ENCODE measurements at places on chromosomes 16 and 17.

DNA sequence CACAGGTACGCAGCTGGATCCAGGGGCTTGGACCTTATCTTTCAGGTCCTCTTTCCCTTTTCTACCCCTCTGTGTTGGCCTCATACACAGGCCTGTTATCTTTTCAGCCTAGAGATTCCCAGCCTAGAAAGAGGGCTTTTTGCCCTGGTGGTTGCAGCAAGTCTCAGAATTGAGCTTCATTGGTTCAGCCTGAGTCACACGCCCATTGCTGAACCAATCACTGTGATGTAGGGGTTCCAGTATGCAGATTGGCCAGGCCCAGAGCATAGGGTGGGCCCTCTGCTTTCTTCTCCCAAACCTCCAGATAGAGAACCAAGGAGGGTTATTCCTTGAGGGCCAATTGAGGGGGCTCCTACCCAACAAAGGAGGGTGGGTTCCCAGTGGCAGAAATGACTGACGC, 32.8 kb downstream of the GPT2 start:
- DNase-seq, result no peak

GRCh38 chr16:27982184-27982583, 81.3 kb downstream of the GSG1L start:
- DNase-seq, result no peak

DNA sequence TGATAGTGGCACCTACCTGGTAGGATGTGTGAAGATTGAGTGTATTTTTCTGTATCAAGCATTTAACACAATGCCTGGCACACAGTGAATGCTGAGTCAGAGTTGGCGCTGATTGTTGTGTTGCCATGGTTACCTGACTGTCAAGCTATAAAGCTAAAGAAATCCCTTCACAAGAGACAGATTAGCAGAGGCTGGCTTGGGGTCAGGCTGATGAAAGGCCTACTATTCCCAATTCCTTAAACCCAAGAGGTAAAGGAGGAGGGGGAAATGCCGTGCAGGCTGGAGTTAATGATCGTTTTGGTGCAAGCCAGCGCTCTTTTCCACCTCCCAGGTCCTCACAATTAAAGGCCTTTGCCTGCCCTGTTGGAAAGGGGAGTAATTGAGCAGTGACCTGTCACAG, 5.9 kb downstream of the CLEC19A start:
- no peak for DNase-seq

DNA sequence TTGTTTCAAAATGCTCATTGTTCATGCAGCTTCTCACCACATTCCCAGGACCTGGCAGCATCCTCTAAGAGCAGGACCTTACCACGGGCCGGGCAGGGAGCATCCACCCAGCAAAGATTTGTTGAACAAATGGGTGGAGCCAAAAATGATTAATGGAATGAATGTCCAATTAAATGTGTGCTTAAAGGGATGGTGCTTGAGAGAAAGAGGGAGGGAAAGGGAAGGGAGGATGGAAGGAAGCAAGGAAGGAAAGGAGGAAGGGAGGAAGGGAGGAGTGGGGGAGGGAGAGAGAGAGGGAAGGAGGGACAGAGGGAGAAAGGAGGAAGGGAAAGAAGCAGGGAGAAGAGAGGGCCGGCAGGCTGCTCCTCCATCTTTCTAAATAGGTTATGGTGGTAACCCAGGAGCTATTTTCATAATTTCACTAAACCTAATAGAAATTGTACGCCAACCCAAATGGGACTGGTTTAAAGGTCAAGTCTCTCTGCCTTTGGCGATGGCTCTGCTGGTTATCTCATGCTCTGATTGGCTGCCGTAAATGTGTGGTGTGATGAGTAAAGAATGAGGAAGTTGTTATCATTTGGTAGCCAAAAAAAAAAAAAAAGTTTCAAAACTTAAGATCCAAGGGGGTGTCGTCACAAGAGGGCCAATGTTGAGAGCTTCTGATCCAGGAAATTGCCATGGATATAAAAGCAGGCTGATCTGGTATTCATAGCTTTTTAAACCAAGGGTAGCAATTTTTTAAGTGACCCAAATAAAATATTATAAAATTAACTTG, 126.7 kb upstream of the FOXF1 start:
- DNase-seq, result peak; percentile 65

GRCh38 chr17:6380915-6381438, 53.9 kb downstream of the AIPL1 start:
- no peak for DNase-seq

GRCh38 chr16:53087101-53087500, 32.3 kb downstream of the CHD9 start:
- no peak for DNase-seq

DNA sequence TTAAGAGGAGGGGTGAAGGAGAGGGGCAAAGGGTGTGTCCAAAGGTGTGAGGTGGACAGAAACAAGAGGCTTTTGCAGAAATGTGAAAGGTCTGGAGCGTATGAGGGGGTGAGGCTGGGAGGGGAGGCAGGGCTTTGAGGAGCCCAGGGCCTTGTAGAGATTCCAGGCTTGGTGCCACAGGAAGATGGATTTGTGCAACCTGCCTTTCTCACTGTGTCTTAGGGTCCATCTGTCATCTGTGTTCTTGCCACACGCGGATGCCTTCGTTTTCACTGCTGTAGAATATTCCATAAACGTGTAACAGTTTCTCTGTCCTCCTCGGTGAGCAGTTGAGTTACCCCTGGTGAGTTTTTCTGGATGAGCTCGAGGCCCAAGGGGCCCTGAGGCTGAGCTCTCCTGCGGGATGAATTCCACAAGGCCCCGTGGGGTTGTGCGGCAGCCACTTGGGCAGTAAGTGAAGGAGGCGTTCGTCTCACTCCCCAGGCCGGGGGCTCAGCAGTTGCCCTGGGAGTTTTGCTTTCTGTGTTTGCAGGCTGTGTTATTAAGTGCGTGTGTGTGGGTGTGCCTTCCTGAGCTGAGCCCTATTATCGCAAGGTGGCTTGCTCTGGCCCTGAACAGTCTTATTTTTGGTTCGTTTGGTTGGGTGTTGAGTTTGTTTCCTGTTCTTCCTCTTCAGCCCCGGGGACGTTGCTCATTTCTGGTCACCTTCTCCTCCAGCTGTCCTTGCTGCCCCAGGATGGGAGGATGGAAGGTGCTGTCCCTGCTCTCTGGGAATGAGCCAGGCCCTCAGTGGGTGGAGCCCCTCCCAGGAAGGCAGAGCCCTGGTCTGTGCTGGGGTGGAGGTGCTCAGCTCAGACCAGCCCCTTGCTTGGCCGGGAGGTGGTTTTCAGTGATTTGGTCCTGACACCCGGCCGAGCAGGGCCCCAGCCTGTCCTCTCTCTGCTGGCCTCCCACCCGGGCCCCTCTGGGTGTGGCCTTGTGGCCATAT, 28.4 kb downstream of the BAIAP2 start:
- DNase-seq, result no peak

DNA sequence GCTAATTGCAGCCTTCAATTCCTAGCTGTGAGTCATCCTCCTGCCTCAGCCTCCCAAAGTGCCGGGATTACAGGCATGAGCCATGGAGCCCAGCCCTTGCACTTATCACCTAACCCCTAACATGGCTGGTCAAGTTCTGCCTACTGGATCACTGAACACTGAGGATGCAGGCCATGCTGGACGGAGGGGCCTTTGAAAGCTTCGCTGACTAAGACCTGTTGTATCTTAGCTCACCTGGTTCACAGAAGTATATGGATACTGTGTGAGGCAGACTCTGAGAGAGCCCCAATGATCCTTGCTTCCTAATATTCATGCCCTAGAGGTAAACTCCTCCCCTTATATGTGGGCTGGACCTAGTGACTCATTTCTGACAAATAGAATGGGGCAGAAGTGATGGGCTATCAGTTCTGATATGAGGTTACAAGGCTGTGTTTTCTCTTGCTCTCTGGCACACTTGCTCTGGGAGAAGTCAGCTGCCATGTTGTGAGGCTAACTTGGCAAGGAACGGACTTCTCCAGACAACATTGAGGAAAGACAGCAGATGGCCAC, 11.7 kb upstream of the TMIGD1 start:
- DNase-seq, result no peak

- no peak for DNase-seq
These were observed 503.4 kb upstream of the CDH8 start for GRCh38 chr16:62539657-62540056.

- DNase-seq, result peak; percentile 82
These were observed 42.1 kb upstream of the DLX4 start for GRCh38 chr17:49926886-49927285.

DNA sequence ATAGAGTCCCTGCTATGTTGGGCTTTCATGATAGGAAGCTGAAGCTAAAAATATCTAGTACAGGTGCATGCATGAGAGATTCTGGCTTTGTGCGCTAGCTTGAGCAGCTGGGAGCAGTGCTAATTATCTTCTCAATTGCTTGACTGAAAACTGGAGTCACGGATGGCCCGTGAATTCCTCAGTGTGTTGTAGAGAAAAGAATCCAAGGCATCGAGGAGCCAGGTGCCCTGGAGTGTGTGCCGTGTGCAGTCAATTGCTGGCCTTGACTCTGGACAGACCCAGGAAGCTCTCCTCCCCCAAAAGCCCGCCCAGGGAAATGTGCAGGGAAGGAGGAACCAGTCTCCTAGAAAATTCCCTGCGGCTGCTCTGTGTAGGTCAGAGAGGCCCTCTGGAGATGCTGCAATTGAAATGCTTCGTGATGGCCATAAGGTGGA, 14.2 kb downstream of the LGALS3BP start:
- DNase-seq, result no peak

- peak; percentile 95 for DNase-seq
These were observed 18.5 kb upstream of the NAGLU start for GRCh38 chr17:42517516-42517915.

DNA sequence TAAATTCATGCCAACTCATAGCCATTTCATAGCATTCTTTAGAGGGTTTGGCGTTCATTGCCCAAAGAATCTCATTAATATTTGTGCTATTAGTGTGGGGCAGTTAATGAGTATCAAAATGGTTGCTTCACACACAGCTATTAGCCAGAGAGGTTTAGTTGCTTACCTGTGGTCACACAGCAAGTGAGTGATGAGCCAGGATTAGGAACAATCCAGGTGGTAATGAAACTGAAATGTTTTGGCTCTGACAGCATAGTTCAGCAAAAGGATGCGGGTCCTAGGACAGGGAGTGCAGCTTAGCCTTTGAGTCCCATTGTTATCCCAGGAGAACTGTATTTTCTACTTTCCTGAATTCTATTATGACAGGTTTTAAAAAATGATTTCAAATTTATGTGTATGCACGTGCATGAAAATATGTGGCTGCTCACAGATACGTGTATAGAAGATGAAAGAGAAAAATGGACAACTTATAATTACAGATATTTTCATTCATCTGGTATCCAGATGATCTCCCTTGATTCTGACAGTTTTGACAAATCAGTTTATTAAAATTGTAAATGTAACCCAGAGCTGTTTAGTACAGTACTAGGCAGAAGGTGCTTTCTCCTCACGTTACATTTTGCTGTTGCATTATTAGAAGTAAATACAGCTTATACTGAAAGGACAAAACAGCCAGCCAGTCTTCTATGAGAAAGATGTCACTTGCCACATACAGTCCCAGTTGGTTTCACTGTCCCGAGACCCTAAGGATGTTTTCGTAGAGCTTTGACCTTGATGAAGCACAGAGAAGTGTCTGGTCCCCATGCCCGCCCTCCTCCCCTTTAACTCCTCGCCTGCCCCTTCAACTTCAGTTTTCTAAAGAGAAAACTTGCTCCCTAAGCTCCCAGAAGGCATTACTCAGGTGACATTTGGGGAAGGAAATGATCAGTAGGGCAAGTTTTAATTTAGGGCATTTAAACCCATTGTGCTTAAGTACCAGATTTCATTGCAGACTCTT, 99.8 kb upstream of the TBX2 start:
- no peak for DNase-seq

DNA sequence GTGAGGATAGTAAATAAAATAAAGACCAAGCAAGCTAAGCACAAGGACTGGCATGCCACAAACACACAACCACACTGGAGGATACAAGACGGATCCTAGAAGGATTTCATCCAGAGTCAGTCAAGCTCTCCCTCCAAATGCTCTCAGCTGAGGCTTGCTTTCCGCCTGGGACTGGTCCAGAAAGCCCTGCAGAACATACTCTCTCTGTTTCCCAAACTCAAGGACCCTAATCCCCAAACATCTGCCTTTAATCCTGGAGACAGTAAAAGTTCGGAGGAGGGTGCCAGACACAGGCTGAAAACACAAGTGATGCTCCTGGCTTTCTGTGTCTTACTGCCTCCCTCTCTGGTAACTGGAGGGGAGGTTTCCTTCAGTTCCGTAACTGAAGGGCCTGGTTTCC, 5.3 kb upstream of the HSD11B2 start:
- DNase-seq, result no peak

DNA sequence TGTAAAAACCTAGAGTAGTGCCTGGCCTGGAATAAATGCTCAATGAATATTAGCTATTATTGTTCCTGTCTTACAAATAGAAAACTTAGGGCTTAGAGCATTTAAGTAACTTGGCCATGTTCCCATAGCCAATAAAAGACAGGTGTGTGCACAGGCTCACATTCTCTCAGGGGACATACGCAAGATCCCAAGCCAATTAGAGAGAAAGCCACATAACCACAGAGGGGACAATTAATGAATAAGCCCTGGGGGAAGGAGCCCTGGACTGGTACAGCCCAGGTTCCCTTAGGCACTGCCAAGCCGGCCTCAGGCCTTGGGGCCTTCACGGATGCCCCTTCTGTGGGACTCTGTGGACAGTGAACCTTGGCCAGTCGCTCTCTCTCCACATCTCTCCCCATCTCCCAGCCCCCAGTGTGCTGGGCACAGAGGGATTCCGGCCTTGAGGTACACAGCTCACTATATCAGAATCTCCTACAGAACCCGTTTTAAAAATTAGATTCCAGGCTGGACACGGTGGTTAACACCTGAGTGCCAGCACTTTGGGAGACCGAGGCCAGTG, 27.3 kb upstream of the ABCC12 start:
- DNase-seq, result no peak

GRCh38 chr17:15941781-15942180, 3.1 kb upstream of the ADORA2B start:
- DNase-seq, result no peak

DNA sequence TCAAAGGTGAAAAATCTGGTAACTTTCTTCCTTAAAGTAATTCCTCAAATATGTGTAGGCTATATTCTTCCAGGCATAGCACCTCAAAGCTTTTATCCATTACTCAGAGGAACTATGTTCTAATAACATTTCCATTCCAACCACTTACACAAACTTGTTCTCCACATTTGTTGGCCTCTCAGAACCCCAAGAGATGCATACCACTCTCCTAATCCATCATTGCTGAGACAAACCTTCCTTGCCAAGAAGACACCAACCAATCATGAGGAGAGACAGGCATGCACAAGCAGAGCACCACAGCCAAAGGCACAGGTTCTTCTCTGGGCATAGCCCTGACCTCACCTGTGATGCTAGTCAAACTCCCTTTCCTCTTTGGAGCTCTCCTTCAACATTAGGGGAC, 20.9 kb downstream of the CDH11 start:
- no peak for DNase-seq

- DNase-seq, result no peak
These were observed 60.6 kb downstream of the CDH11 start for GRCh38 chr16:65061263-65061662.

All from right atrium auricular region (tissue), 2 donors.